Fibroblast of villous mesenchyme (primary cell): ENCODE measurements at places on chromosomes 5 and 9. TPM values are rescaled to one million over a fixed set of nuclear protein-coding genes. Genes with fewer than 3 reads are reported as not detected.

TPPP gene
- total RNA-seq: under 0.01 TPM in 2 replicates

MYMK gene
- total RNA-seq: not detected in 2 replicates

ADCY2 gene
- total RNA-seq: under 0.01 and 0.32 TPM in 2 replicates

PCDHB16 gene
- total RNA-seq: under 0.01 and 0.32 TPM in 2 replicates

KIAA0825 gene
- 4.8 and 9.5 TPM in 2 replicates for total RNA-seq

SLC1A3 gene
- 1.3 and 4.8 TPM in 2 replicates for total RNA-seq

SHOC1 gene
- total RNA-seq: under 0.01 TPM in 1 of 2 replicates, not detected in the other

NEUROG1 gene
- total RNA-seq: not detected in 2 replicates
